ENCODE measurements at places on chromosomes 1 and 21. TPM values are rescaled to one million over a fixed set of nuclear protein-coding genes. Genes with fewer than 3 reads are reported as not detected.

SLAMF7 gene
- total RNA-seq = not detected

REN gene
- total RNA-seq = not detected

FMO4 gene
- 0.82 TPM for total RNA-seq

CLCN6 gene
- total RNA-seq = 14.7 TPM

MAP1LC3C gene
- 0.82 TPM for total RNA-seq

RHD gene
- 0.41 TPM for total RNA-seq

CADM3 gene
- 115 TPM for total RNA-seq

AK5 gene
- 40.4 TPM for total RNA-seq

C1orf94 gene
- total RNA-seq = under 0.01 TPM

TNFRSF8 gene
- total RNA-seq = not detected

OR14A16 gene
- total RNA-seq = not detected

TMEM269 gene
- total RNA-seq = 0.41 TPM

Data from frontal cortex (tissue), 4 donors.